ENCODE measurements at places on chromosomes 1 and 21.

GRCh38 chr1:101967871-101968270, 28.9 kb downstream of the OLFM3 start:
- DNase-seq: no peak

DNA sequence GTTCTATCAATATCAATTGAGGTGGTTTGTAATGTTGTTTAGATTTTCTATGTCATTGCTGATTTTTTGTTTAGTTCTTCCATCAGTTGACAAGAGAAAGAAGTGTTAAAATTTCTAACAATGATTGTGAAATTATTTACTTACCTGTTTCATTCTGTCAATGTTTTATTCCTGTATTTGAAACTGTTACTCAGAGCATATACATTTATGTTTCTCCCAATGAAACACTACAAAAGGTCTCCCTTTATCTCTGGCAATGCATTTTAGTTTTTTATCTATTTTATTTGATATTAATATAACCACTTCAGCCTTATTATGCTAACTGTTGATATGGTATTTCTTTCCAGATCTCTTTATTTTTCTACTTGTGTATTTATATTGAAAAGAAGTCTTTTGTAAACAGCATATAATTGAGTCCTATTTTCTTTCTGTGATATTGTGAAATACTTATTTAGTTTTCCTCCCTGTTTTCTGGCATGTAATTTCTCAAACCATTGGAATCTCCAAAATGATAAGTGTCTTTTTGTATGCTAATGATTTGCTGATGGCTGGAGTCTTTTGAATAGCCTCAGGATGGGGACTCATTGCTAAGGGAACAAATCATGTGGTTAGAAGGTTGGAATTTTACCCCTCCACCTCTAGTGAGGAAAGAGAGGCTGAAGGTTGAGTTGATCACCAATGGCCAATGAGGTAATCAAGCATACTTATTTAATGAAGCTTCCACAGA, 122.0 kb downstream of the ADSS2 start:
- DNase-seq: no peak

- no peak for DNase-seq
These were observed 19.1 kb downstream of the ZCCHC17 start for GRCh38 chr1:31315902-31316301.

- no peak for DNase-seq
These were observed 303.5 kb upstream of the NR5A2 start for GRCh38 chr1:199724049-199724448.

DNA sequence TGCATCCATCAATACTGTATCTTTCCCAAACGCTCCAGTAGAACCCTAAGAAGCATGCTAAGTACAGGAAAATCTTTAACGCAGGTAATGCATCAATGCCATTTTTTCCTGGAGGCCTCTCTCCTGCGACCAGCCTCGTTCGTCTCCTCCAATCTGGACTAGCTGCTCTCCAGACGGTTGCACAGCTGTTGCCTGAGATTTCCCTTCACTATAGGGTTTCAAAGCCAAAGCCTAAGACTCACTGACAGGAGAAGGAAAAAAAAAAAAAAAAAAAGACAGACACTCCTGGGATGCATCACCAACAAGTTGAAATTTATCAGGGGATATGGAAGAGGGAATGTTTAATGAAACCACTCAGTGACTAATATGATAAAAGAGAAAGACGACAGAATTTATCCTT, 93.0 kb downstream of the APP start:
- no peak for DNase-seq

GRCh38 chr1:72284084-72284347, 1.7 kb upstream of the NEGR1 start:
- no peak for DNase-seq

DNA sequence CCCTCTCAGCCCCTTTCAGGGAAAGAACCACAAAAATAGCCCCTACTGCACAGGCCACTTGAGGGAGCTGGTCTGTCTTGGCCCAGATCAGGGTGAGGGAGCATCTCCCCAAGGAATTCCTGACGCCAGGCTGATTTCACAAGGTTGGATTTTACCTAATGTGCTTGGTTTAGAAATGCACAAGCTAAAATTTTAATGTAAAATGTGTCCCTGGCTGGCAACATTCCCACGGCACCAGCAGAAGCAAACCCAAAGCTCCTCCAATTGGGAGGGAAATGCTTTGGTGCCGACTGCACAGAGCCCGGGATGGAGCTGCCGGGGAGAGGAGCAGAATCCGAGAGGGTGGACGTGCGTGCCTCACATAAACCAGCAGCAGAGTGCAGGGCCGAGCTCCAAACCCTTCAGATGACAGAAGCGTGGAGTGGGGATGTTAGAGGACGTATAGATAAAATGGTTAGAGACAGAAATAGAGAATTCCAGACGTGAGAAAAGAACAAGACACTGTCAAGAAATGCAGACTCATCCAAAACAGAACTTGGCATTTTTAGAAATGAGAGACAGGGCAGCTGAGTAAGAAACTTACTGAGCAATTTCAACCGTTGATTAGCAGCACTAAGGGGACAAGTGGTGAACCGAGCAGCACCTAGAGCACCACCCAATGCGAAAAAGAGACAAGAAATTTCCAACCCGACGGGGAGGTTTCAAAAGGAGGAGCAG, 41.6 kb upstream of the TMEM52 start:
- DNase-seq: no peak

DNA sequence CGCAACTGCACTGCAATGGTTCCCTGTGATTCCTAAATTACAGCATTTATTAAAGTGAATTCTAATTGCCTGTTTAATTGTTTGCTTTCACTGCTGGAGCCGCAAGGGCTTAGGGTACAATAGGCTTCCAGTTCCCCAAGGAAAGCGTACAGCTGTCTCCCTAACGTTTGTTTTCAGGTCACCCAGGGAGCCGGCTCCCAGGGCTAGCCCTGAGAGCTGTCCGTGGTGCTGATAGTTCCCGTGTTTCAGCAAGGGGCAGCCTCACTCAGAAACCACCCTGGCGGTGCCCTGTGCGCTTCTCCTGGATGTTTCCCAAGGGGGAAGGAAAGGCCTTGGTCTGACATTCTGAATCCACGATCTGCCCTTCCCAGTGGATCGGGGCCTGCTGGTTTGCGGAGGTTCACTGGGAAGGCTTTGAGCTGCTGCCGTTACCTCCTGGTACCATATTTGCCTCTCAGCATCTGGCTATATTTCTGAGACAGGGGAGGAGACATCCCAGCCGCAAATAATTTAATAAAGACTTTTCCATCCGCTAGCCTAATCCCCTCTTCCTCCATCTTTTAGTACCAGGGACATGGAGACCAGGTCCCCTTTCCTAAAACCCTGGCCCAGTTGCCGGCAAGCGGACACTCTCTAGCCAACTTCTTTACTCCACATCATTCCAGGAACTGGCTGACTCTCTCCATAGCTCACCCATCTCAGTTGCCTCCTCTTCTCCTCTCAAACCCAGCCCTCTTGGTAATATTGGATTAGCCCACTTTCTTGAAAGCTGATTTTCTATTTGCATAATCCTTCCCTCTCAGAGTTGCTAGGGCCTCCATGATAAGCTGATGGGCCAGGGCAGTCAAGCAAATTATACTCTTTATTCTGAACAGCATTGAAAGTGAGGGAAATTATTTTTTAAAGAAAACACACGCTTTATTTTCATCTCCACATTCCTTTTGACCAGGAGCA, 149.0 kb downstream of the IGSF21 start:
- DNase-seq: no peak

DNA sequence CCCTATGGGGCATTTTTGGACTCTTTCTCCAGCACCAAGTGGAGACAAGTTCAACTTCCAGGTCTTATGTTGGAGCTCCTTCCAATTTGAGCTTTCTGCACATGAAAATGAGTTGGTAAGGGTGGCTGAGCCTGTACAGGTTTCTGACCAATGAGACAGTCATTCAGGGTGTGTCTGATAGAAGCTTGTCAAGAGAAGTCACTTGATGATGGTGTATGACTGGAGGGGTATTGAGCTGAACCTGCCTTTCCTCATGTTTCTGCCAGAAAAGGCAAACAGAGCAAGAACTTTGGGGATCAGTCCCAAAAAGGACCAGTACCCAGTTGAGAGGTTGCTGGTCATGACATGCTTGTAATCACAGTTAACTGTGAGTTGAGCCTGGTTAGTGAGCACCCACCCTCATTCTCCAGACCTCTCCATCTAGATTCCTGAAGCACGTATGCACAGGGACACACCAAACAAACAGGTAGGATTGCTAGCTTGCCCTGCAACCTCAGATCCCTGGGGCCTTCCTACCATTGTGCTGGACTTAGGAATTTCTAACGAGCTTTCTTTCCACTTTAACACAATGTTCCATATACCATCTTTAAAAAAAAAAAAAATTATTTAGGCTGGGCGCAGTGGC, 26.6 kb downstream of the FAM89A start:
- DNase-seq: no peak

DNA sequence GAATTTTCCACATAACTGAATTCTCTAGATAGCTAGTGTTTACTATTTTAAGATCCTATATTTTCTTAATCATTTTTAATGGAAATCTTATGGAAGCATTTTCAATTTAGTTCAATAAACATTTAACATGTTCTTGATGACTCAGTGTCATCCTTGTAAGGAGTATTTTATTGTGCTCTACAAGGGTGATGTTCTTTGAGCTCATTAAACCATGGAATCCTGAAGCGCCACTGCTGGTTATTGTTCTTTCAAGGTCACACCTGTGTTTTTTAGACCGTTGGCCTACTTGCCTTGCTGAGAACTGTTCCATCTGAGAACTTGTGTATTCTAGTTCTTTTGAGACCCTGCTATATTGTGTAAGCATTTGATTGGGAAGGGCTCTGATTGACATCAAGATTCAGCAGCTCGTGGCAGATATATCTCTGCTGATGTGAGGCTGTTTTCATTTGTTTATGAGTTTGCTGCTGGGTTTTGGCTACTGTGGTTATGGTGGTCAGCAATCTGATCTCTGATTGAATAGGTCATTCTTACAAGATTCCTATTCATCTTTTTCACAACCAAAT, 132.0 kb downstream of the GIPC2 start:
- no peak for DNase-seq

GRCh38 chr1:223745731-223746130, 33.4 kb downstream of the CAPN2 start:
- no peak for DNase-seq

DNA sequence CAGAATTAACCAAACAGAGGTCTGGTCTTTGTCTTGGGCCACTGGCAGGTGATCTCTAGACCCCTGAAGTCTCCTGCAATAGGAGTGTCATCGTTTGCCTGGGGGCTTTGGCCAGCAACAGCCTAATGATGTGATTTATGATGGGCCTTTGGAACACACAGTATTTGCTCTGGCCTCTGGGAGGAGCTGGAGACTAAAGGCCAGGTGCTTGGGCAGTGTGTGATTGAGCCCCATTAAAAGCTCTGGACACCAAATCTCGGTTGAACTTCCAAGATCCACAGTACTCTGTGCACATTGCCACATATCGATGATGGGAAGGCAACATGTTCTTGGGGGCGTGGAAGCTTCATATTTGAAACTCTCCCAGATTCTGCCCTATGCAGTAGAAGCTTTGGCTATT, 32.0 kb upstream of the TLR5 start:
- no peak for DNase-seq

GRCh38 chr1:173344034-173344743, 132.9 kb upstream of the PRDX6 start:
- no peak for DNase-seq

DNA sequence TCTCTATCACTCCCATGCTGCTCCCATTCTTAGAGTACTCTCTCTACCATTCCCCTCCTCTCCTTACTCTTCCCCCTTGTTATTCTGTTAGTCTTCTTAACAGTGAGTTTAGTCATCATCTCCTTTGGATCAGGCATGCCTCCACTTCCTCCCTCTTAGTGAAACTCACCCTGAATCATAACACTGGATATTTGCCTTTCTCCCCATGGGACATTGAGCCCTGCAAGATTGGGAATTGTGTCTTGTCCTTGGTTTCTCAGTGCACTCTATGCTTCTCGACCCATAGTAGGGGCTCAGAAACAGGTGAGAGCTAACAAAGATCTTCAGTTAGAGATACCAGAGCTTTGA, 68.3 kb upstream of the GCLM start:
- DNase-seq: no peak

DNA sequence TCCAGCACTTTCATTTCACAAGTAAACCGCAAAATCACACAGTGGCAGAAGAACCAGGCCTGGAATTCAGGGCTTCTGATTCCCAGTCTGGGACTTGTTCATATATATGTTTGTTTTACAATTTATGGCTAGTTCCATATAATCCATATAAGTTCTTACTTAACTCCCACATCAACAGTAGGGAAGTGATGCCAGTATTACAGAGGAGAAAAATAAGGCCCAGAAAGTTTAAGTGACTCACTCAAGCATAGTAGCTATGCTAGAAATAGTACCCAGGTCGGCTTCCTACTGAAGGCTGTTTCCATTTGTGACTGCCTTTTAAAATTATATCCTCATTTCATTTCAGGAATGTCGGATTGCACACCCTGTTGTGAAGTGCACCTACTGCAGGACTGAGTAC, 1.4 kb downstream of the FAM76A start:
- no peak for DNase-seq

DNA sequence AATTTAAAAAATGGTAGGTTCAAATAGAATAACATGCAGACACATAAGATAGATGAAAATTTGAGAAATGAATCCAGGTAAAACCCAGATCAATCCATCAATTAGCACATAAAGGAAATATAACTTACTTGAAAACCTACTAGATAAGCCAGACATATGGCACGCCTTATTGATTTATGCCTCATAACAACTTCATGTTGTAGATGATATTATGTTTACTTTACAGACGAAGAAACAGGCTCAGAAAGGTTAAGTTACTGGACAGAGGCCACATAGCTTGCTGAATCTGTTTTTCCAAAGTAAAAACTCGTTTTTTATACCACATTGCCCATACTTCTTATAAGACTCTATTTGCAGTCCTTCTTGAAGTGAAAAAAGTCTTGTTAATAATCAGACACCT, 22.1 kb upstream of the NCF2 start:
- DNase-seq: no peak

DNA sequence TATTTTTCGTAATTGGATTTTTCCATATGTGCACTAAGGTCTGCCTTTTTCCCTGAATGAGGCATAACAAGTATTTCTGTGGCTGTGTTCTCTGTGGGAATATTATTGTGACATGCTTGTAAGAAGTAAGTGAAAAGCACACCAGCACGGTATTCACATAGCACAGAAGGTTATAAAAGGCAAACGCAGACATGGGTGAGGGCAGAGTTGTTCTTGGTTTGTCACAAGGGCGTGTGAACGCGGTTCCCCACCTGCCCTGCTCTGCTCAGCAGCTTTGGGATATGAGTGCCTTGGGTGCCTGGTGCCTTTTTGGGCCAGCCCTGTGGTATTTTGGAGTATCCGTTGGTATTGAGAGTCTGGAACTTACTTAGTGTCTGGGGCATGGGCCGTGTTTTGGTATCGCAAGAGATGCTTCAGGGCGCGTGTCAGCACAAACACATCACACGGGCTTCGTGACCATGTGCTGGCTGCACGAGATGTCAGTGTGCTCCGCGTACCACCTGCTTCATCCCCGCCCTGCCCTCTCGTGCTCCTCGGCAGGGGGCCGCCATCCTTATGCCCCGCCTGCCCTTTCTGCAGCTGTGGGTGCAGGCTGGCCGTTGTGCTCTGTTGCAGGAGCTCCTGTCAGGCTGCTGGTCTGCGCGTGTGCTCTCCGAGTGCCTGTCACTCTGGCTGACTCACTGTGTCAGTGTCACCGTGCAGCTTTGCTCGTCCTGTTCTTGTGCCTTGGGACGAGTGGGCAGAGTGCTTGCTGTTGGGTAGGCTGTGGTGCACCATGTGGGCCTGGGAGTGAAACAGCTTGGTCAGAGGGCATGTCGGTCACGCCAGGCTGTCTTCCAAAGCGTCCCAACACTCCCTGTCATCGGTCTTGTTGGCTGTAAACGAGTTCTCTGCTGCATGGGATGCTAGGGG, 15.0 kb downstream of the SKI start:
- no peak for DNase-seq

Measured in stimulated activated CD8-positive, alpha-beta memory T cell treated with anti-CD3 and anti-CD28 coated beads, Interleukin-2, amount 100 ng/mL, for 1 hour (primary cell).